ENCODE measurements at places on chromosomes 11 and 22.

DNA sequence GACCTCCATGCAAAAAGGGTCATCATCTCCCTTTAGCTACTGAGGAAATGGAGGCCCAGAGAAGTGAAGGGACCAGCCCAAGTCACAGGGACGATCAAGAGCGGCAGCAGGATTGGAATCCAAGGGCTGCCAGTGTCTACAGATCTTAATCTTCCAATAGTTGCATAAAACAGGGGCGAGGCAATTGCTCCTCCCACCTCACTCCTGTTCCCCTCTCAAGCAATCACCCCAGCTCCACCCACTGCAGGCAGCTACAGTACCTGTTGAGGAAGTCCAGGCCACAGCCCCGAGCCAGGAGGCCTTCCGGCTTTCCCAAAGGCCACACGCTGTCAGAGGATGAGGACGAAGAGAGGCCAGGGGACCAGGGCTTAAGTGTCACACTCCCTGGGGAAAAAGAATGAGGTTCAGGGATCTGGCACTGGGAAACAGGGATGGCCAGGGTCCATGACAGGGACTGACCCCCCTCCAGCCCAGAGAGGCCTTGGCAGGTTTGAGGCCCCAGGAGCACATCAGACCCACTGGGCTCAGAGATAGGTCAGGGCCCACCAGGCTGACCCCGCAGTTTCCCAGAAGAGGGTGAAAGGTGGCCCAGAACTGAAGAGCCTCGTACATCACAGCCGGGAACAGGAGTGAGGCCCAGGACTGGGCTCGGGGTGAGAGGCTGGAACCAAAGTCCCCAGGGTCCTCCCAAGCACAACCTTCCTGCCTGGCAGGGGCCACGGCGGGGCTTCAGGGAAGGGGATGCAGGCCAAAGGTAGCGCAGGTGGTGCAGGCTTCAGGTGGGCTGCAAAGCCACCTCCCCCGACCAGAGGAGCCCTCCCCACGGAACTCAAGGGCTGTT is 16.4 kb upstream of the MFNG start:
- no peak for DNase-seq

GRCh38 chr11:68370211-68371111 is 58.1 kb downstream of the LRP5 start:
- DNase-seq: no peak

DNA sequence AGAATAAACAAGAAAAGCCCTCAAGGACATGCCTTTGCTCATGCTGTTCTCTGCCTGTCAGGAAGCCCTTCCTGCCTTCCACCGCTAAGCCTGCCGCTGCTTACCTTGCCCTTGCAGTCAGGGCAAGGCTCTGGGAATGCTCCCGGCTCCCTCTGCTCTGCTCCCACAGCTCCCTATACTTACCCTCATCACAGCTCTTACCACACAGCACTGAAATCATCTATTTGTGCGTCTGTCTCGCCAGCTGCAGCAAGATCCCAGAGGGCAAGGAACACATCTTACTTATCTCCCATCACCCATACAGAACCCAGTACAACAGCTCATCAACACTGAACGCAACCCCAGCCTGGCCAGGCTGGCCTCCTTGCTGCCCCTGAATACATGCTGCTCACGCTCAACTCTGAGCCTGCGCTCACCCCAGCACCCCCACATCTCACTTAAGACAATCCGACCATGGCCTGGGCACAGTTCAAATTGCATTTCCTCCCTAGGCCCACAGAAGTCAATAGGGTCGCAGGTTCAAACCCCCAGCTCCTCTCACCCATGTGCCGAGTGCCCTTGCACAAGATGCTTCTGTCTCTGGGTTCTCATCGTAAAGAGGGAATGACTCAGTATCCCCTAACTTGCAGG is 161.8 kb downstream of the IGLL1 start:
- no peak for DNase-seq

DNA sequence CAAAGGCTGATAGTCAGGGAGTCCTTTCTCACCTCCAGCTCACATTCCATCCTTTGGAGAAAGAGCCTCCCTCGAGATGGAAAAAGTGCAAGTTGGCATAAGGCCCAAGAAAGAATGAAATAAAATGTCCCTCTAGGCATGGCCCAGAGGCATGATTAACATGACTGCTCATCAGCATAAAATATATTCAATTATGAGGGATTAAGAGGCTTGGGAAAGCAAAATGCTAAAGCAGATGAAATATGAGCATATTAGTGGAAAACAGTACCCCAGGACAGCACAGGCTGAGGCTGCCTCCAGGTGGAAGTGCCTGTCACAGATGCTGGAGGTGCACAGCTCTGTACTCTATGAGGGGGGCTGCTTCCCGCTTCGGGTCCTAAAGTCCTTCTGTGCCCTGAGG is 347.8 kb upstream of the PLET1 start:
- no peak for DNase-seq

- DNase-seq: no peak
Observed at GRCh38 chr11:57164317-57164716, 17.4 kb upstream of the LRRC55 start.

DNA sequence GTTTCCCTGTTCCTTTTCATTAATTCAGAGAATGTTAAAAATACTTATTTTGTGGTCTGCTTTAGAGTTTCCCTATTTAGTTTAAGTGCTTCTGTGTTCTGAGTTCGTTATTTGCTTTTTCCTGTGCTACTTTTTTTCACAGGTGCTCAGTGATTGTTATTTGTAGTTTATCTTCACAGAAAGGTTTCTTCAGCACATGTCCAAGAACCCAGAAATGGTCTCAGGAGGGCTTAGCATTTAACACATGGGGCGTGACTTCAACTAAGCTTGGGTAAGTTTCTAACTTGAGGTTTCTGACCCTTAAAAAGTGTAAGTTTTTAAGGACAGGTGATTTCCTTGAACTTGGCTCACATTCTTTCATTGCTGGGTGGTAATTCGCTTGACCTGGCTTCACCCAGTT is 157.3 kb downstream of the AASDHPPT start:
- no peak for DNase-seq

- no peak for DNase-seq
Observed at GRCh38 chr11:65060913-65061408, 2.6 kb upstream of the NAALADL1 start.

GRCh38 chr11:84372381-84372950 is 1086.3 kb upstream of the CCDC90B start:
- no peak for DNase-seq

DNA sequence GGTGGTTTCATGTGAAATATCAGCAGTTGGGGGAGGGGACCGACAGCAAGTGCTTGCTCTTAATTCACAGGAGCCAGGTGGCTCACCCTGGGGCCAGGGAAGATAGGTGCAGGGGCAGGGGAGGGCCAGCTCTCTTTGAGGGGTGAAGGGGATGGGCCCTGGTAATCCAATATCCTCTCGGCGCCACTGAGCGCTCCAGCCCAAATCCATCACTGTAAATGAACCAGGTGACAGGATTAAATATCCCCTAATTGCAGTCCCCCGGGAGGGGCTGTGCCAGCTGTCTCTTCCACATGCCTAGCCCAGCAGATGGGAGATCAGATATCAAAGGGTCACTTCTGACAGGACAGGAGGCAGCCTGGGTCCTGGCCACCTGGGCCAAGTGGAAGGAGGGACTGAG is 531.8 kb upstream of the CADM1 start:
- no peak for DNase-seq

- DNase-seq: no peak
Observed at GRCh38 chr22:26494506-26494905, 10.8 kb downstream of the SRRD start.

- DNase-seq: peak; percentile 81
Observed at GRCh38 chr11:36015799-36016198, 71.9 kb downstream of the LDLRAD3 start.

- no peak for DNase-seq
Observed at GRCh38 chr11:96275801-96276594, 67.0 kb downstream of the MAML2 start.

DNA sequence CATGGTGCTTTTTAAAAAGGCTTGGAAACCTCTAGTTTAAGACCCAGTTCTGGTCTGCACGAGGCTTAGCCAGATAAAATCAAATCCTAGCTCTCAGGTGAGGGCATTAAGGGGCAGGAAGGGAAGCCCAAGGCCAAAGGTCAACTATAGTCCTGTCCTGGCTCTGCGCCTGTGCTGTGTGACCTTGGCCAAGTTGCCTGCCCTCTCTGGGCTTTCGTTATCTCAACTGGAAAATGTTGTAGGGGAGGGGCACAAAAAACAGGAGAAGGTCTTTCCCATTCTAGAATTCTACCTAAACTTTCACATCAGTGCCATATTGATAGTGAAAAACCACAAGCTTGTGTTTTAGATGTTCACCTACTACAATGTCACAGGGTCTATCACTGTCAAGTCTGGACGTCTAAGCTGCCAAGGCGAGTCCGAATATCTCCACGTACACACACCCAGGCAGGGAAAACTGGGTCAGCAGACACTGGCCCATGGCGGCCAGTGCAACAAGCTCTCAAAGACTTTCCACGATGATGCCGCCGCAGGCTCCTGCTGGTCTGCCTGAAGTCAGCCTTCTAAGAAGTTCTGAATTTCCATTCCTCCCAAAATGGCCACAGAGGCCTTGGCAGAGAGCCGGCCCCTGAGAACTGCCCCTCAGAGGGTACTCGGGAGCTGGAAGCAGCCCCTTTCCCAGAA is 18.0 kb downstream of the MN1 start:
- DNase-seq: no peak
